WERI-Rb-1 (cell line): ENCODE measurements at places on chromosomes 7 and 10.

DNA sequence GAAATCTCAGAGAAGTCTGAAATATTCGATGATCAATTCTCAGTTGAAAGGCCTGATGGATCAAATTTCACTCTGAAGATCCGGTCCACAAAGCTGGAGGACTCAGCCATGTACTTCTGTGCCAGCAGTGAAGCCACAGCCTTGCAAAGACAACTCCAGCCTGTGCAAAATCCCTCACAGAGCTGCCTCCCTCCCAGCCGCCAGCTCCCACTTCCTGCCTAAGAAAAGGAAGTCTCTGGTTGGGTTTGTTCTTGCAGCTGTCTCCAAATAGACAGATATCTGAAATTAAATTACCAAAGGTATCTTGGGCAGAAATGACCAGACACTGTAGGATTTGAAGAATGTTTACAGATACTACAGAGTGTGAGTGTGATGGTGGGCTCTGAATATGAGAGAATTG, 43.4 kb upstream of the PRSS58 start:
- DNase-seq: no peak

GRCh38 chr10:23262928-23263327, 70.8 kb downstream of the PTF1A start:
- no peak for DNase-seq

- DNase-seq: no peak
Observed at GRCh38 chr7:85748861-85749260, 562.0 kb upstream of the SEMA3D start.

DNA sequence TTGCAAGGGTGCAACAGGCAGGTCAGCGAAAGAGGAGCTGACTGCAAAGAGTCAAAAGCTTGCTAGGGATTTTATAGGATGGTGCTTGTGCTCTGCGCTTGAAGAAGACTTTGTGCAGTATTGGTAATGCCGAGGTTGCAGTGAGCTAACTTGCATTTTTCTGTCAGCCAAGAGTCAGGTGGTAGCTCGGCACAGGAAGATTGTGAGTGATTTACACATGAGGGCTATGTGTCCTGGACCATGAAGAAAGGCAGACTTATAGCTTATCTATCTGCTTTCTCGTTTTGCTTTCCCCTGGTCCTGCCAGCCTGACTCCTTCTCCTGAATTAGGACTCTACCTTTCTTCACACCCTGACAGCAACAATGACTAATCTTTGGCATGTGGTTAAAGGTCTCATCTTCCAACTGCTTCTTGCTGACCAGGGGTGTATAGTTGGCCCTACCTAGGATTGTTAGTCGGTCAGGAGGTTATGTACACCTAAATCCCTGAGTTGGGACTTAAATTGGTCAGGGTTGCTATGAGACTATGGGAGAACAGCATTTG, 4.1 kb upstream of the SYPL1 start:
- no peak for DNase-seq

- DNase-seq: no peak
Observed at GRCh38 chr10:79396520-79396919, 48.9 kb downstream of the ZCCHC24 start.

DNA sequence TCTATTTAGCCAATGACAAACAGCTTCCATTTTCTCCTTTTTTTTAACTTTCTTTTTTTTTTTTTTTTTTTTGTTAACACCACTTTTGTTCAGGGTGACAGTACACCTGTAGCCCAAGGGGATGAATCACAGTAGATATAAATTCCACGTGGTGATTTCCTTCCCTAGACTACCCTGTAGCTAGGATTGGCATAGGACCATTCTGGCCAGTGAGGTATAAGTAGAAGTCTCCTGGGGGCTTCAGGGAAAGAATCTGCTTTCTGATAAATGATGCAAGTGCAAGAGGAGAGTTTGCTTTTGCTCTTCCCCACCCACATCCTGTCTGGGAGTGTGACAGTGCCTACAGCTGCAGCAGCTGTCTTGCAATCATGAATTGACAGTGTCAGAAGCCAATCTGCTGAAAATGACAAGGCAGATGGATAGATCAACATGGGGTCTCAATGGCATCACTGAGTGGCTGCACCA, 63.2 kb upstream of the TOMM7 start:
- no peak for DNase-seq

DNA sequence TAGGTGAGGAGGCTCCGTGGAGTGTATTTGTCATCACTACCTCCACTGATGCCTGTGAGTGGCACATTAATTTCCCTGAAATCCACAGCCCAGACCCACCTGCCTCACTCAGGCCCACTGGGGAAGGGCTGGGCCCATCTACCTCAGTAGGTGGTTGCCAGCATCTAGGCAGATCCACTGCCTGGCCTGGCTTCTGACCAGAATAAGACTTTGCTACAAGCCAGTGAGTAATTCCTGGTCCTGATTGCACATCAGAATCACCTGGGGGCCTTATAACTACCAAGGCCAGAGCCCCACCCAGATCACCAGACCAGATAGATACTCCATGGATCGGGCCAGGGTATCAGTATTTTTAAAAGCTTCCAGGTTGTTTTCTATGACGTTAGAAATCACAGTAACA, 37.5 kb upstream of the PLEKHA1 start:
- no peak for DNase-seq

DNA sequence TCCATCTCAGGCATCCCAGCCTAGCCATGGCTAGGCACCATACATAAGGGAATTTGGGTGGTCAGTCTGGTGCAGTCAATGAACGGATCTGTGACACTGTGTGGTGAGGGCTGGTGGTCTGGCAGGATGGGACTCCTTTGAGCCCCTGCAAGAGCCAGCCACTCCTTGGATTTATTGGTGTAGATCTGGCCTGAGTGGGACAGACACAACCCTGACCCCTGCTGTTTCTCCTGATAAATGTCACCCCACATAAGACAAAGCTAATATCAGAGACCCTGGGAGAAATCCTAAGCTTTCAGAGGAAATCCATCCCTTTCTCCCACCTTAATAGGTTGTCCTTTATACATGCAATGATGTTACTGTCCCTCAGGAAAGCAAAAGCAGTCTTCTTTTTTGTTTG, 2.3 kb downstream of the FBXO24 start:
- no peak for DNase-seq

DNA sequence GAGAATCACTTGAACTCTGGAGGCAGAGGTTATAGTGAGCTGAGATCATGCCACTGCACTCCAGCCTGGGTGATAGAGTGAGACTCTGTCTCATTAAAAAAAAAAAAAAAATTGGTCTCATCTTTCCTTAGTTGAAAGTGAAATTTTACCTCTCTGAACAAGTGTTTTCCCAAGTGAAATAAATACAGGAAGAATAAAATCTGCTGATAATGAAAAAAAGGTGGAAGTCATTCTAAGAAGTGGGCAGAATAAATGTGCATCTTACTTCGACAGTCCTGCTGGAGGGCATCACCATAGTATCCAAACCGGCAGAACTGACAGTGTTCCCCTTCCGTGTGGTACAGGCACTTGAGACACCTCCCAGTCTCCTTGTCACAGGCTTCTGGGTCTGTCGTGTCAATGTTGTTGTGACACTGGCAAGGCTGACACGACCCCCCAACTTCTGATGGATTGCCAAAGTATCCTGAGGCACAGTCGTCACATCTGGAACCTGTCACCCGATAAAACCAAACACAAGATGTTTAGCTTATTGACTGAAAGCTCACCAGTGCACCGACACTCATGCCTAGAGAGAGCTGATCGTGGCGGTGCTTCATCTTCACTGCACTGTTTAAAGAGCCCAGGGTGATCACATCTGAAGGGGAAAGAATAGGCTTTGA, 49.6 kb downstream of the LAMB1 start:
- no peak for DNase-seq

DNA sequence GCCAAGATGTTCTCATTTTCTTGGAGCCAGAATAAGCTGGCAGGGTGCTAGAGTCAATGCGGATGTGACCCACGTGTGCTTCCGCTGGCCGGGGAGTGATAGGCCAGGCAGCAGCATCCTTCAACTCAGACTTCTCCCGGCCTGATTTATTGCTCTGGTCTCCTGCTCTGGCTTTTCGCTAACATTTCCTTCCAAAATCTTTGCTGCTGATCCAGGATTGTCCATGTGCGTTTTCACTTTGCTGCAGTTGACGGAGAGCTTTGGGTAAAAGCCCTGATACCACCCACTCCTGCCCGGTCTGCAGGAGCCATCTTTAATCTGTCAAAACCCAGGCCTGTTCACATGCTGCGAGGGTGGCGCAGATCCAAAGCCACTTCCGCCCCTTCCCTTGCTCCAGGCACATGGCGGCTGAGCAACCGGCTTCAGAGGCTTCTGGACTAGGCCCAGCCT, 106.8 kb downstream of the CYP26A1 start:
- no peak for DNase-seq

GRCh38 chr7:101173752-101174244, 6.3 kb downstream of the NAT16 start:
- DNase-seq: no peak

DNA sequence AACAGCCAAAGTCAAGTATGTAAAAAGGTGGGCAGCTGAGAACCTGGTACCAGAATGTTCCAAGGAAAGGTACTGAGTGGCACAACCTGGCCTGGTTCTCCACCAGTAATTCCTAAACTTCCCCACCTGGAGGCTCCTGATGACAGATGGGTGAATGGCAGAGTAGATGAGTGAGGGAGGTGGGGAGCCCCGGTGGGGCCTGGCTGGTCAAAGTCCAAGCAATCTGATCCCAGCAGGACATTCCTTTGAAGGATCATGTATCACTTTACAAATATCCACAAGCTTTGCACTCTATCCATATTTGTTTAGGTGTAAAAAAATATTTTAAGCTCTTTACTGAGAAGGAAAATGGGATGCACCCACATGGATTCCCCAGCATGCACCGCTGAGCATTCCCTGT, 250.2 kb downstream of the DPP6 start:
- DNase-seq: no peak

DNA sequence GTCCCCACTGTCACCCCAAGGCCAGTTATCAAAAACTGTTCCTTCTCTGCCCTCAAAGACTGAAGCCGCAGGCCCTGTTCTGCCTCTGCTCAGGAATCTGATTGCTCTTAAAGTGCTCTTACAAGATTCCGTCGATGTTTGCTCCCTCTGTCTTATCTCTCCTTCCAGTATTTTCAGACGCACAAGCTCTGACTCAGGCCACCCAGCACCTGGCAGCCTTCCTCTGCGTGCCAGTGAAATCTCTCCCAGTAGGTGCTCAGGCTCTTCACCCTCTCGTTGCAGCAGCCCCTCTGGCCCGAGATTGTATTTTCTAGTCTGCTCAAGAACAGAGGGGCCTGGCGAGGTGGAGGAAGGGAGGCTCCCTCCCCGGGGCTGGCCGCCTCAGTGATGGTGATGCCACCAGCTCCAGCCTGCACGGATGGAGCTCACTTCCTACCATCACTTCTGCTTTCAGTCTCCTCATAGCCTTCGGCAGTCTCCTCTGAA, 276.2 kb downstream of the USP6NL start:
- DNase-seq: no peak

DNA sequence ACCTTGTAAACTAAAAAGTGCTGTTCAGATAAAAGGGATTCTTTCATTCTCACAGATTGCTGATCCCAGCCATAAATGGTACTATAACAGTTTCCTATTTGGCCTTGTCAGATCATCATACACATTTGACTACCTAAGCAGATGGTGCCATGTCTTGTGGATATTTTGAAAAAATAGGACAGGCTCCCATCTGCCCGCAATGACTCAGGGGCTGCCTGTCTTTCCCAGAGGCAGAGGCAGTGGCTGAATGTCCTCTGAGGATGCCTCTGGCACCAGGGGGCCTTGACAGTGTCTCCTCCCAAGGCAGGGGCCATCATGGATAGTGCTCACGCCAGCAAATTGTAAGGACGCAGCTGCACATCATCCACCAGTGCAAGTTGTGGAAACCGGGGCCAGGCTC, 323.0 kb upstream of the PODXL start:
- no peak for DNase-seq

- DNase-seq: no peak
Observed at GRCh38 chr10:4111643-4112042, 326.6 kb upstream of the KLF6 start.

DNA sequence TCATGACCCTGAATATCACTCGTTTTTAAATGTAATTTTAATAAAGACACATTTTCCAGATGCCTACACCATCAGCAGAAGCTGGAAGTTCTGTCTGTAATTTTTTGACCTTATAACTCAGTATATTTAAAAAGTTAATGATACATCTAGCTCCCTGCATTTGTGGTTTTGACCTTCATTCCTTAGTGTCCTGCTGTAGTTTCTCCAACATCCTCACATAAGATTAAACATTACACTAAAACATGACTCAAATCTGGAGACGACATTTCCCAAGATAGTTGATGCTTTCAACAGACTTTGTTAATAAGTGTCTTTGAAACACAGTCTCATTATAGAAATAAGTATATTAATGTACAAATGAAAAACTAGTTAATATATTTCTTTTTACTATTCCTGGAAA, 363.1 kb downstream of the POM121L12 start:
- no peak for DNase-seq

GRCh38 chr7:116632384-116632783, 39.6 kb upstream of the MET start:
- no peak for DNase-seq

DNA sequence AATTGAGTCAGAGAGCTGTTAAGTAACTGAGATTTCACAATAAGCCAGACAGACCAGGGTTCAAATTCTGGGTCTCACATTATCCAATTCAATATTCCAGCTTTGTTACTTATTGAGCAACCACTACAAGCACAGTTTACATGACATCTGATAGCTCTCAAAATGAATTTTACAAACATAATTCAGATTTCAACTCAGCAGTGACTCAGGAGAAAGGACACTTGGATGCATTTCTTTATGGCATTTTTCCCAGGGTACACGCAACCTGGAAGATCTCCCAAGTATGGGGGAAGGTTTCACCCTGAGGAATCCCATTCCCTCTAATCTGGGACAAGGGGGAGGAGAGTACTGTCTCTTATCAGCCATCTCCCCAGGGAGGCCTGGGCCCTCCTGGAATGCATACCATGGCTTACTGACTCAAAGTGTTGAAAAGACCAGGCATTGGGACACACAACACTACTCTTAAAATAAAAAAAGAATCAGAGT, 102.4 kb downstream of the CFTR start:
- no peak for DNase-seq

- DNase-seq: no peak
Observed at GRCh38 chr10:62050346-62050892, 148.9 kb downstream of the ARID5B start.

- peak; percentile 71 for DNase-seq
Observed at GRCh38 chr7:148962823-148963582, 65.3 kb downstream of the PDIA4 start.

GRCh38 chr10:48330269-48330668, 23.8 kb downstream of the MAPK8 start:
- no peak for DNase-seq
